D721Med (cell line): ENCODE measurements at places on chromosomes 6 and 20.

DNA sequence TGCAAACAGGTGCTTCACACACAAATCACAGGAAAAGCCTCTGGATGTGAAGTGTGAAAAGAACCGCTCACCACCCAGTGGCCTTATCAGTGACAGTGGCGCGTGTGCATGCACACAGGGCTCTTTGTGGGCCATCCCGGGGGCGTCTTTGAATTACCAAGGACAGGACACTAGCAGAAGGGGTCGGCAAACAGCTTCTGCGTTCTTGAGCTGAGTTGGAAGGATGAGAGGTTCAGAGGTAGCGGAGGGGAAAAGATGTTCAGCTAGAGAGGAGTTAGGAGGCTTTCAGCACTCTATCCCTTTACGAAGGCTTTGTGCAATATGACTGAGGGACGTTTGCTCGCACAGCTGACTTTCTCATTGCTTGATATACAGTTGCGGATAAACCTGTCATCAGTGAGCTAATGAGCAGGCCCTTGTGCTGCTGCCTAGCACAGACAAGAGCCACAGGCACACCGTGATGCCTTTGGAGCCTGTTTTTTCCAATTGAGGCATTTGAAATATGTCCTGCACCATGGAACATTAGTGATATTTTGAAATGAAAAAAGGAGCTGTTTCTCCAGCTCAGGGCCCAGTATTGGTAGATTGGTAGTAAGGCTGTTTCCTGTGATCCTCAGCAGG, 83.1 kb downstream of the IYD start:
- DNase-seq: no peak

DNA sequence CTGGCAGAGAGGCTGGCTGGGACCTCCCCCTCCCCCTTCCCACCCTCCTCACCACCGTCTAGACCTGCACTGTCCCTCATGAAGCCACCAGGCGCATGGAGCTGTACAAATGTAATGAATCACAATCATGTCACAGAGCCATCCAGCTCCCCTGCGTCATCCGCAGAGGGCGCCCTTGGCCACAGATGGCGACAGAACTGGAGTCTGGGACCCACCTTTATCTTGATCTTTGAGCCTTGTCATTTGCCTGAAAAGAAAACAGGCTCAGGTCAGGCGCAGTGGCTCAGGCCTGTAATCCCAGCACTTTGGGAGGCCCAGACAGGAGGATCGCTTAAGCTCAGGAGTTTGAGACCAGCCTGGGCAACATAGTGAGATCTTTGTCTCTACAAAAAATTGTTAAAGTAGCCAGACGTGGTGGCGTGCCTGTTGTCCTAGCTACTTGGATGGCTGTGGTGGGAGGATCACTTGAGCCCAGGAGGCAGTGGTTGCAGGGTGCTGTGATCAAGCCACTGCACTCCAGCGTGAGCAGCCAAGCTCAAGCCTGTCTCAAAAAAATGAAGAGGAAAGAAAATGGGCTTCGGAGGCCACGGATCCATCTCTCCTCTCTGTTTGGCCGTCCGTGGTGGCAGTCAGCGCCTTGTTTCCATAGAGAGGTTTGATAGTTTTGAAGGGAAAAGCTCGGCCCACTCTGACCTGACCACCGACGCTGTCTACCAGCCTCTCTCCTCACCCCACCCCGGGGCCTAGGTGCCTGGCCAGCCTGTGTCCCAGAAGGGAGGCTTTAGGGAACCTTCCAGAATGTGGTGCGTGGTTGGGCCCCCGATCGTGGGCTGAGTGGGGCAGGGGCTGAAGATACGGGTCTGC, 6.2 kb downstream of the COL9A3 start:
- DNase-seq: peak; percentile 97

DNA sequence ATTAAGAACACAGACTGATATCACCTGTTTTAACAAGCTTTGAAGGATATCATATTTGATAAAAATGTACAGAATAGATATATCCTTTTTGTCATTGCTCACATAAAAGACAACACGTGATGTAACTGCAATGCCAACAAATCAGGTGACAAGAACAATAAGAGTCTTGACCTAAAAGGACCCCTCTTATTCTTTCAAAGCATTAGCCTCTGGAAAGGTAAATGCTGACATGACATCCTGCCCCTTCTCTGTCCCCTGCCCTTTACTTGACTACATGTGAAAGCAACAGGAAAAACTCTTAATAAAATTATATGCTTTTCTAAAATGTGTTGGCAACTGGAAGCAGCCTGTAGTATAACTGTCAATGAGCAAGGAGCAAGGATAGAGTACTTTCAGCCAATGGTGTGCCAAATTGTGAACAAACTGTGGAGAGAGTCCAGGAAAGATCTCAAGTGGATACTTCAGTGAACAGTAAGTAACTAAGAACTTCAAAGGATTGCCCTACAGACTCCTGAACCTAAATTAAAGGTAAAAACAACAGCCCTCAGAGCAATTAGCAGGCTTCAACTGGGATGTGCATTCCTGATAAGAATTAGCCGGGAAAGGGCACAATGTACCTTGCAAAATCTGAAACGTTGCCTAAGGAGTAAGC, 16.3 kb downstream of the PTPRK start:
- no peak for DNase-seq

- no peak for DNase-seq
Observed at GRCh38 chr20:47800623-47801022, 15.3 kb upstream of the SULF2 start.

- DNase-seq: no peak
Observed at GRCh38 chr20:2883726-2884637, 10.7 kb downstream of the PTPRA start.

DNA sequence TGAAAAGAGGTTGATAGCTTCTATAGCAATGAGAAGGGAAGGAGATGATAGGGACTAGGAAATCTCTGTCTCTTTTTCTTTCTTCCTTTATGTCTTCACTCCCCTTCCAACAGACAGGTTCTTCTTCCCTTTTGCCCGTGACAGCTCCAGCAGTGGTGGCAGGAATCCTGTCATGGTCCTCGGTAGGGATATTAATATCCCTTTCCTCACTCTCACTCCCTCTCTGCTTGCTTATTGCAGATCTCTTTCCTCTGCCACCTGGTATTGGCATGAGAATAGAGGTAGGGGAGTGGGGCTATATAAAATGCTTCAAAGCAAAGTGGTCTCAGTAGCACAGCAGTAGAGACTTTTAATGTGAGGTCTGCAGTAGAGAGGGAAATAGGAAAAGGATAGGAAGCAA, 19.7 kb downstream of the RAD21L1 start:
- DNase-seq: no peak

DNA sequence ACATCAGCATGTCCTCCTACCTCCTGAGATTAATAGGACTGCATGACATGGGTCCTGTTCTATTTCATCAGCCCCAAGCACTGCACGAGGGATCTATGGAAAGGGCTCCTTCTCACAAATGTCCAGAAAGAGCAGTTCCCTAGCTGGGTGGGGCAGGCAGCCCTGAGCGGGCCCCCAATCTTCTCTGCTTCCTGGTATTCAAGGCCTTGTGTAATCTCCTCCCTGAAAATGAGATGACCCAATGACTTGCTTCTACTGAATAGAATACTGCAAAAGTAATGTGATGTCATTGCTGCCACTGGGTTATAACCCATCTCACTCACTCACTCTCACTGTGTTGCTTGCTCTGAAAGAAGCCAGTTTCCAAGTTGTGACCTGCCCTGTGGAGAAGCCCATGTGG, 126.4 kb downstream of the OPRM1 start:
- DNase-seq: no peak

DNA sequence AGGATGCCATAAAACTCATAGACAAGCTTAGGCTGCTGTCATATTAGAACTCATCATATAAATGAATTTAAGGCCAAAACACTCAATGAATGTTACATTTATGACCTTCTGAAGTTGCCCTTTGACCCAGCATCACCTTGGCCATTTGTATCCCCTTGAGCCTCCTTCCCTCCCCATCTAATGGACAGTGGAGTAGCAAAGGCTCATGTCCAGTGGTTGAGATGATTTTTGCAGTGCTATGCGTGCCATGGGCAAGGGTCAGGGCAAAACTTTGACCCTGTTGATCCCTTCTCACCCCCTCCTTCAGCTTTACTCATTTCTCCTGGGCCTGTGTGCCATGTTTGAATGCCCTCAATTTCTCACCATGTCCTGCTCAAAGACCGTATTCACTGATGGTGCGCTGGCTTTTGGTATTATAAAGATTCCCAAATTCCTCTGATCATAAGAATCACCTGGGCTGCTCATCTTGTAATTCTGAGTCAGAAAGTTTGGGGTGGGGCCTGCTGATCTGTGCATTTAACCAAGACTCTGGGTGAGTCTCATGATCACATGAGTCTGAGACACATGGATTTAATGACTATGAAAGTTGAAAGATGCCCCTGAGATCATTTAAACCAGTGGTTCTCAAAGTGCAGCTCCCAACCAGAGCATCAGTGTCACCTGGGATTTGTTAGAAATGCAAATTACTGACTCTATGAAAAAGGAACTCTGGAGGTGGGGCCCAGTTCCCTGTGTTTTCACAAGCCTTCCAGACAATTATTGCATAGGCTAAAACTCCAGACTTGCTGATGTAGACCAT, 57.5 kb upstream of the IL20RA start:
- no peak for DNase-seq

DNA sequence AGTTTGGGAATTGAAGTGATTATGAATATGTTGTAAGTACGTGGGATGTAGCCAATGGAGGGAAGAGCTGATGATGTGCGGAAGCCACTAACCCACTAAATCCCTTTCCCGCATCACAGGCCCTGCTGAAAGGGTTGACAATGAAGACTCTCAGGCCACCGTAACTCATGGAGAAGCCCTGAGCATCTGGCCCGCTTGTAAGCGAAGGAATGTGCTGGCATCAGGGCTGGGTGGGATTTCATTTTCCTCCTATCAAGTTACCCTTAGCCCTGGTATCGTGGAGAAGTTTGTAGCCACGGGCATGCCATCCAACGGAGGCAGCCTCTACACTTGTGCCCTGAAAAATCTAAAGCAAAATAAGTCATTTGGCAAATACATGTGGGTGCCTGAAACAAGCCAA, 355.0 kb downstream of the CDH26 start:
- no peak for DNase-seq

DNA sequence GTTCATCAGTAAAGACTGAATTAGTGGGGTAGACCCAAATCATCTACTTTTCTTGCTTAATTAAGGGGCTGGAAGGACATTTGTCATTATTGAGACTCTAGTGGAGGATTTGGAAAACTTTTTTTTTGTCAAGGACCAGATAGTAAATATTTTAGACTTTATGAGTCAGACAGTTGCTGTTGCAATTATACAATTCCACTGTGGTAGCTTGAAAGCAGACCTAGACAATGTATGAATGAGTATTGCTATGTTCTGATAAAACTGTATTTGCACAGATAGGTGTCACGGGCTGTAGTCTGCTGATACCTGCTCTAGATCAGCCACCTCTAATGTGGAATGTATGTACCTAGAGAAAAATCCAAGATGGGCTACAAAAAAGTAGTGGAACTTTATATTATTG, 175.0 kb downstream of the CARMIL1 start:
- no peak for DNase-seq

DNA sequence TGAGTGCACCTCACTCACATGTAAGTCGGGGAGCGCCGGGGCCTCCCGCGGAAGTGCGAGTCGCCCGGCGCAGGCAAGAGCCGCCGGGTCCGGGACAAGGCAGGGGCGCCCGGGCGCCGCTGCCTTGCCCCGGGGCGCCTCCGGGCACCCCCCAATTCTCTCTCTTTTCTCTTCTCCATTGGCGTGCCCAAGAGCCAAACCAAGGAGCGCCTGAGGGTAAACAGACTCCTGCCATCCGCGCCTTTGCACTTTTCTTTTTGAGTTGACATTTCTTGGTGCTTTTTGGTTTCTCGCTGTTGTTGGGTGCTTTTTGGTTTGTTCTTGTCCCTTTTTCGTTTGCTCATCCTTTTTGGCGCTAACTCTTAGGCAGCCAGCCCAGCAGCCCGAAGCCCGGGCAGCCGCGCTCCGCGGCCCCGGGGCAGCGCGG, 36.8 kb downstream of the GNAS start:
- no peak for DNase-seq

DNA sequence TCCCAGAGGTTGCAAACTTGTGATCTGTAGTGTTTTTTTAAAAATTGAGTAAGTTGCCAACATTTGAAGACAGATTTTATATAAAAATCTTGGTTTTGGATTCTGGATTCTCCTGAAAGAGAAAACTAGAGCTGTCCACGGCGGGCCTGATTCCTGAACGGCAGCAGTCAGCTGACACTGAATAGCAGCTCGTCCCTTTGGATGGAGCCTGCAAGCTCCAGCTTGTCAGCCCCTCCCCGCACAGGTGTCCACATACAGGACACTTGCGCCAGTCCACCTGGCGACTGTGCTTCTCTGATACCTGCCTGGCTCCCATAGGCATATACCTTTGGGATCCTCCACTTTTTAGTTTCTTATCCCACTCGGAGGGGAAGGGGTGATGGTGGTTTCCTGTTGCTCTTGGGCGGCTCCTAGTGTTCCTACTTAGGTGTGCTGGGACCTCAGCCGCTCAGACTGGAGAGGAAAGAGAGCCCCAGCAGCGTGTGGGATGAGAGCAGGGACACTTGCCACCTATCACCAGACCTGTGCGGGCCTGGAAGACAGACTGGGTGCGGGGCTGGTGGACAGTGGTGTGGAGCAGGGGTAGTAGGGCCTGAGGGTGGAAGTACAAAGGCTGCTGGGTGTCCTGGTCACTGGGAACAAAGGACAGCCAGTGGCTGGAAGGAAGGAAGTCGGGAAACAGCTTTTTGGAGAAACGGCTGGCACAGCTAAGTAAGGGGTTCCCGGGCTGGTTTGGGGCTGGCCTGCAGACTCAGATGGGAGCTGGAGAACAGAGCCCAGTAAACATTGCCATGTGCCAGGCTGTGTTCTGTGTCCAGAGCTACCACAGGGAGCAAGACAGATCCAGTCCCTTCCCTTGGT, 18.3 kb downstream of the GHRH start:
- DNase-seq: no peak

GRCh38 chr20:41249411-41250281, 67.9 kb downstream of the ZHX3 start:
- DNase-seq: no peak

DNA sequence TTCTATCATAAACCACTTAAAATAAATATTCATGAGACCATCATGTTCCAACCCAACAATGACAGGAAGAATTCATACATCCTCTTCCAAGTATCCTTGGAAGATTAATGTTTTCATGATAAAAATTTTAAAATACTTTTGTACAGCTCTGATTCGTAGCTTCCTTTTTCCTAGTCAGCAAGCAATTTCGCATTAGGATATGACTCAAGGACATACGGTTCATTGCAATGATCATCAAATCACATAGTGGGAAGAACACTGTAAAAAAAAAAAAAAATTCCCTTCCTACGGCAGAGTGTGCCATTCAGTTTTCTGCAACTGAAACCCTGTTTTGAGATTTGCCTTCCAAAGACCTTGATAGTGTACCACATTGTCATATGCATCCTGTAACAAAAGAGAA, 35.3 kb upstream of the GFOD1 start:
- no peak for DNase-seq

DNA sequence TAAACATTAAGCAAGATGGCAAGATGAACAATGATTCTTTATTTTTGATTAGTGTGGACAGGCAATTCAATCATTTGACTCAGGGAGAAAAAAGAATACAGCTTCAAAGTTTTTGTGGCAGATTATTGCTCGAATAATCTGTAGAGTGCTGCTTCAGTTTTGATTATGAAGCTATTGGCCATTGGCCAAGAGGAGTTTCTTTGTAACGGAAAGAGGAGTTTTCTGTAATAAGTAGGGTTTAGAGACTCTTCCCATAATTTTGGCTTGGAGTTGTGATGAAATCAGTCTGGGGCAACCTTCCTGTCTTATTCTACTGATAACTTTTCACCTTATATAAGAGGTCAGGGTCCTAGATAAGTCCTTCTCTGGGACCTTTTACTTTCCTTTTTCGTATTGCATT, 256.7 kb upstream of the RAB32 start:
- DNase-seq: no peak
